ENCODE measurements at places on chromosomes 2 and 18. TPM values are rescaled to one million over a fixed set of nuclear protein-coding genes. Genes with fewer than 3 reads are reported as not detected.
A peak's percentile ranks its signal among the peaks of the same experiment; 100 is the strongest.

The KCNJ13 gene
- not detected for polyA plus RNA-seq

The GREB1 gene
- polyA plus RNA-seq: not detected

The SATB2 gene
- not detected for polyA plus RNA-seq

The ELOA2 gene
- not detected for polyA plus RNA-seq

The ANKRD23 gene
- polyA plus RNA-seq: 1.0 TPM

The CNGA3 gene
- polyA plus RNA-seq: not detected

The C2orf78 gene
- 0.12 TPM for polyA plus RNA-seq

The SMYD1 gene
- not detected for polyA plus RNA-seq

The CTAGE1 gene
- polyA plus RNA-seq: not detected

The C2orf15 gene
- polyA plus RNA-seq: 4.3 TPM

The OR6B2 gene
- polyA plus RNA-seq: not detected

DNA sequence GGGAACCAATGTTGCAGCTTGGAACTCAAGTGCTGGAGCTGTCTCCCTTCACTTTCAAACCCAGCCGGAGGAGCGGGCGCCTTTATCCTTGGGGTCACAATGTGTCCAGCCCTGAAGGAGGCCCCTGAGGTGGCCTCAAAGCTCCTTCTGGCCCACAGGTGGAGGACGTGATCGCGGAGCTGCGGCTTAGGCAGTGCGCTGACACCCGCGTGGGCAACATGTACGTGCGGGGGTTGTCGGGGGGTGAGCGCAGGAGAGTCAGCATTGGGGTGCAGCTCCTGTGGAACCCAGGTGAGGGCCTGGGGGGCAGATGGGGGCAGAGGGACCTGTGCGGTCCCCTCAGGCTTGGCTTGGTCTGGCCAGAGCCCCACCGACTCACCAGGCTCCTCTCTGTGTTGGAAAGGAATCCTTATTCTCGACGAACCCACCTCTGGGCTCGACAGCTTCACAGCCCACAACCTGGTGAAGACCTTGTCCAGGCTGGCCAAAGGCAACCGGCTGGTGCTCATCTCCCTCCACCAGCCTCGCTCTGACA, 13.5 kb downstream of the ABCG8 start:
- DNase-seq: no peak

DNA sequence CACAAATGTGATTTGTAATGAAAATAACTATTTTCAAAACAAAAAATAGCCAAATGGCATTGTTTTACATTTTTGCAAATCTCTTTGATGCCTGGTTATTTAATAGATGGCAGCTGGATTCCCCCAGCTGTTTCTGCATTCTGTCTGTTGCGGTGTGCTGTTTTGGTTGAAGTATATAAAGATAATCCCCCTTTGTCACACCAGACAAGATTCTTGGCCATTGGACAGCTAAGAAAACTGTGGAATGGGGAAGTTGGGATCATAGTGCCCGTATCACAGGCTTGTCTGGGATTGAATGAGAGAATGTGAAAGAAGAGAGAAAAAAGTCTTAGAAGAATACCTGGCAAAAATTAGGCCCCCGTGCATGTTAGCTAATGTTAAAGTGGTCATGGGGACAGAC, 19.5 kb upstream of the LYPD6B start:
- no peak for DNase-seq

- no peak for DNase-seq
Measured at GRCh38 chr2:207088276-207088675, 77.5 kb downstream of the KLF7 start.

- DNase-seq: no peak
Measured at GRCh38 chr2:219388907-219389156, 1.1 kb upstream of the DNPEP start.

DNA sequence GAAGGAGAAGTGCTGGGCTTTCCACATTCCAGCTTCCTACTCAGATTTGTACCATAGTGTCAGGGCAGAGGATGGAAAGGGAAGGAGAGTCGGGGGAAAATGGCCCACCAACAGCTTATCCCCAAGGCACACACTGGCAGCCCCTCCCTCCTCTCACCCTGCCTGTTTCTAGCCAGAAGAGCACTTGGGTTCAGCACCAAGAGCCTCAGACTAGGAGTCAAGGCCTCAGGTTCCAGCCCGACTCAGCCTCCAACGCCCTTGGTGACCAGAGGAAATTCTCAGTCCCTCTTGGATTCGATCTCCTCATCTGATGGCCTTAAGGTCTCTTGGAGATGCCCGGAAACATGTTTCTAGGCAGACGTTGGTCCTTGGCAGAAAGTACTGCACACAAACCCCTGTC, 53.9 kb downstream of the TNS1 start:
- DNase-seq: no peak

DNA sequence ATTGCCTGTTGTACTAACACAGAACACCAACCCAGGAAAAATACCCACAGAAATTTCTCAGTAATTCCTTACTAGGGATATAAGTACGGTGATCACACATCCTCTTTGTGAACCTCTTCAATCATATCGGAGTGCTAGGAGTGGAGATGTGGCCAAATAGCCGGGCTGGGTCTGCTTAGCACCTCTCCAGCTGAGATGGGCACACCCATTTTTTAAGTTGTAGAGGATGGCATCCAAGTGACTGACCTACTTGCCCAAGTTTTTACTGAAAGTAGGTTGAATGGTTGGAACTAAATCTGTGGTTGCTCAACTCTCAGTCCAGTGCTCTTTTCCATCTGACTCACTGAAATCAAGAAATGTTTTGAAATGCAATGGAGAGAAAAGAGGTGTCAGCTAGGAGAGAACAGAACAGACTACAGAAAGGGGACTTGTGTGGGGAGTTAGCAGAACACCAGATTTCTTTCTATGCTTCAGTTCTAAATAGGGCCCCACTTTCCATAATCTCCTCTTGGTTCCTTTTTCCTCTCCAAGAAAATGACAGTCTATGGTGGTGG, 68.7 kb upstream of the FSHR start:
- DNase-seq: no peak

DNA sequence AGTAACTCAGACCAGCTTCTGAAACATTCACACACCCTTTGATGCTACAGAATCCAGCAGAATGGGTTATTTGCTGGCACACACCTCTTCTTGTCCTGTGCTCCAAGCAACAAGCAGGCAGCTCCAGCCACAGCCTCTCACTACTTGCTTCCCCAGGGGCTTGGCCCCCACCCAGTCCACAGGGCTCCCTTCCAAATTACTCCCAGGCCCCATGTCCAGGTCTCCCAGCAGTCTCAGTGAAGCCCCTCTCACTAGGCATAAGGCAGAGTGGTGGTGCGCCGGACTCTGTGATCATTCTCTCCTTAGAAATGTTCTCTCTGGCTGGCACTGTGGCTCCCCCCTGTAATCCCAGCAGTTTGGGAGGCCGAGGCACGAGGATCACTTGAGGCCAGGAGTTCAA, 25.9 kb downstream of the ITM2C start:
- no peak for DNase-seq

- DNase-seq: no peak
Measured at GRCh38 chr18:23855721-23856120, 158.8 kb upstream of the TTC39C start.

DNA sequence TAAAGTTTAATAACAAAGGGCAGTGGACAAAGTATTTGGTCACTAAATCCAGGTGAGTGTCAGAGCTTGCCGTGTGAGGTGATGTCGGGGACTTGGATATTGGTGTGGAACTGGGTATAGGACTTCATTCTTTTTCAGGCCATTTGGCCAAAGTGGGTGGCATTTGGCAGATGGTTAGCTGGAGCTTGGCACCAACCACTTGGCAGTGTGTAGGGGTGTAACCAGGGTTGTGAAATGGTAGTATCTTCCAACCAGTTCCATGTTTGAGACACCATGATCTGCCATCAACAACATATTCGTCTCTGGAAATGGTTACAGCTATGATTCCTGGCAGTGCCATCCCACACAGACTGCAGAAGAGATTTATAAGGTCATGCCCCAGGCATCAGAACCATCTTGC, 113.9 kb downstream of the CCDC85A start:
- DNase-seq: no peak

DNA sequence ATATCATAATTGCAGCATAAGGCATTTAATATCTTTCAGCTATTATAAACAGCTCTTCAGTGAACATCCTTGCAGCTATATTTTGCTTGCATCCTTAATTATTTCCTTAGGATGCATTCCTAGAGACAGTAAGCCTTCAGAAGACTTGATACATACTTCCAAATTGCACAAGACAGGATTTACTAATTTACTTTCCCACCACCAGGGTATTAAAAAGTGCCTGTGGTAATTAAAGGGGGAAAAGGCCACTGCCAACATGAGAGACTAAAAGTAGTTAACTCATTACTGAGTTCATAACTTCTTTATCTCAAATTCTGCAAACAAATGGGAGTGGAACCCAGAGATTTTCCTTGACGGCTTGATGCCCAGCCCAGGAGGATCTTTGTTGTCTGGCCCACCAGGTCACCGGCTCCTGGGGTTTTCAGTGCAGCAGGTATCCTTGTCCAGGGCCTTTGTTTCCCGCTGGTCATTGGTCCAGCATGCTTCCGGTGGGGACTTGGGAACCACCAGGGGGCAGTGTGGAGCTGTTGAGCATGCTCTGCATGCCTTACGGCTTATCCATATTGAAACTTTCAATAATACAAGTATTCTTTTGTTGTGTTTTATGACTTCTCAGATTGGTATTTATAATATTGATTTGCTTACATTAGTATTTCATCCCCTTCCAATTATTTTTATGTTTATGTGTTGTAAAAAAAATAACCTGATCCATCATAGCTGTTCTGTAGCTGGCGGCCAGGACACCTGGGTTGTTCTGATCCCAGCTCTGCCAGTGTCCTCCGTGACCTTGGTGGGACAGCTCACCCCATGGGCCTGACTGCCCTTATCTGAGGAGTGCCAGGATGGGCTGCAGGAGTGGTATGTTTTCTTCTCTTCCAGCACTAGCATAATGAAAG, 61.4 kb downstream of the TGOLN2 start:
- peak; percentile 31 for DNase-seq

- no peak for DNase-seq
Measured at GRCh38 chr2:85741211-85741832, 12.5 kb upstream of the ATOH8 start.

- no peak for DNase-seq
Measured at GRCh38 chr2:72139874-72140620, 7.6 kb downstream of the CYP26B1 start.

DNA sequence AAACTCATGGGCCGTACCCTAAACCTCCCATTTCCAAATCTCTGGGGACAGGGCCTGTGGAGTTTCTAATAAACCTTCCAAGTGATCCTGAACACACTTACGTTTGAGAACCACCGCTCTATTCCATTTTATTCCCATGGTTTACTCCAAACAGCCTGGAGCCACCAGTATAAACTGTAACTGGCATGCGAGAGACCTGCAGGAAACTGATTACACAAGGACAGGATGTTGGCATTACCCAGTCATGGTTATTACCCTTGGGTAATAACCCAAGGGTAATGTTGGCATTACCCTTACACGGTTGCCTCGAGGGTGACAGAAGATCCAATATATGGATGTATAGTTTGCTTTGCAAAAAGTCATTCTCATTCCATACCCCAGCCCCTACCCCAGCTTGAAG, 37.0 kb upstream of the YPEL5 start:
- DNase-seq: no peak

DNA sequence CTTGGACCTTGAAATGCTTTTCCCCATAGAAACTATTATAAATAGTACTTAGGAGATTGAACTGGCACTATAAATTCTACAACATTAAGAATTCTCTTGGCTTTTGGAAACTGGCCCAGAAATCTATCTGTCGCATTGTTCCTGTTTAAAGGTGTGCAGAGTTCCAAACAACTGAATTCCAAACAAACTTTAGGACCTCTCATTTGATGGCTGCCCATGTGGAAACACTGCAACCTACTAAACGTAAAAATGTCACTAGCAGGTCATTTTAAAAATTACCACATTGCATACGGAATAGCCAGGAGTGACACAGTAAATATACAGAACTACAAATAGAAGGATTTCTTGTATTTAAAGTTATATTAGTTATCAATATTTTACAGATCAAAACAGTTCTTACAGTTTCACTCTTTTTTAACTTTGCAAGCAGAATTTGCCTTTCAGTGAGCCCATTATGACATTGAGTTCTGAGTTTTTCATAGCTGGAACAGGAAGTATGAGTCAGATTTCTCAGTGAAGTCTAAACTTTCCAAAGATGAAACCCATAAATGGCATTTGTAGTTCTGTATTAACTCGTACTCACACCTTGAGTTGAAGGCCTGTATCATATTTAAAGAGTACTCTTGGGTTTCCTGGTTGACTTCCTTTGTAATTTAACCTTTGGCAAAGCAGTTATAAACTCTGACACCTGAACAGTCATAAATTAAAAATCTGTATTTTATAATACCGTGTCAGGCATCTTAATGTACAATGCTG, 142.3 kb upstream of the BOD1L2 start:
- DNase-seq: no peak

DNA sequence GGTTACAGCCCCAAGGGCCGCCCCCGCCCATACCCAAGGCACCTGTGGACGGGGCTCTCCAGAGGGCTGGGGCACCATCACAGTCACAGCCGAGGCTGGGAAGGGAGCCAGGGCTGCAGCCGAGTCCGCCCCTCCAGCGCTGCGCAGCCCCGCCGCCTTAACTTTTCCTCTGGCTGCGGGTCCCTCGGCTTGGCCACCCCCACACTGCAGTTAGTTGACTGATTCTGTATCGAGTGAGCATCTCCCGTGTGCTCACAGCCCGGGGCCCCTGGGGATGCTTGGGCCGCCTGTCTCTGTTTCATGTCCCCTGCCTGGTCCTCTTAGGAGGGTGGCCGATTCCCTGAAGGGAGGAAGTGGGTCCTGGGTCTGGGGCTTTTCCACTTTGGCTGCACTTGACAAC, 33.7 kb downstream of the EMILIN2 start:
- DNase-seq: no peak

GRCh38 chr2:232888839-232889529, 18.9 kb downstream of the SNORC start:
- no peak for DNase-seq

DNA sequence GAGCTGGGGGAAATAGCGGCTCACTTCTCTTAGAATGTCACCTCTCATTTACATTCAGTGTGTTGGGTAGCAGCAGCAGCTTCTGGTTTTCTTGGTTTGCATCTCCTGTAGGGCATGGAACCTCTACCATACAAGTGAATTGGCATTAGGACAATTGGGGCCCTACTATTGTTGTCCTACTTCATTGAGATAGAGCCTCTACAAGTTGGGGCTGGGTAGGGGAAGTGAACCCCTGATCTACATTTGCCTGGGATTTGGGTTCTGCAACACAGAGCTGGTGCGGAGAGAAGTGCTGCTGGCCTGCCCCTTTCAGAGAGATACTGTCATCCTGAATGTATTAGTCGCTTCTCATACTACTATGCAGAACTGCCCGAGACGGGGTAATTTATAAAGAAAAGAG, 391.6 kb upstream of the HS6ST1 start:
- no peak for DNase-seq

DNA sequence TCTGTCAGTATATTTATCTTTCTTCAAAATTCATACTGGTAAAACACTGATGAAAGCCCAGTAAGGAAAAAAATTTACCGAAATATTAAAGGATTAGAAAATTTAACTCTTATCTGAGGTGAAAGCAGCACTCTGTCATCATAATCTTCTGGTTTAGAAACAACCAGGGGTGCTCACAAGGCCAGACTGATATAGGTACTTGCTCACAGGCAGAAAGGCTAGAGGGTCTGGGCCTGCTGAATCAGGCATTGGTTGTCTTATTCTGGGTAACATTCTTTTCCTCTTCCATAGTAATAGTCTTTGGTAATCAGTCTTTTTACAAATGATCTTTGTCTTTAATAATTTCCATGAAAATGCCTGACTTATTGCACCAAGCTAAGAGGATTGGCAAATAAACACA, 221.4 kb upstream of the TFPI start:
- DNase-seq: no peak

- no peak for DNase-seq
Measured at GRCh38 chr2:181658444-181658843, 1.5 kb upstream of the CERKL start.

- DNase-seq: no peak
Measured at GRCh38 chr2:163715199-163715598, 20.6 kb downstream of the FIGN start.

GRCh38 chr2:170362871-170363631, 185.1 kb downstream of the MYO3B start:
- DNase-seq: no peak

All from naive B cell (primary cell).